ENCODE measurements at places on chromosomes 7 and 10.

GRCh38 chr10:43854007-43854406 is 205.3 kb upstream of the ZNF32 start:
- DNase-seq, result no peak

GRCh38 chr7:113209449-113210203 is 91.3 kb upstream of the SMIM30 start:
- DNase-seq, result no peak

GRCh38 chr7:31234836-31235605 is 105.5 kb downstream of the NEUROD6 start:
- DNase-seq, result no peak

DNA sequence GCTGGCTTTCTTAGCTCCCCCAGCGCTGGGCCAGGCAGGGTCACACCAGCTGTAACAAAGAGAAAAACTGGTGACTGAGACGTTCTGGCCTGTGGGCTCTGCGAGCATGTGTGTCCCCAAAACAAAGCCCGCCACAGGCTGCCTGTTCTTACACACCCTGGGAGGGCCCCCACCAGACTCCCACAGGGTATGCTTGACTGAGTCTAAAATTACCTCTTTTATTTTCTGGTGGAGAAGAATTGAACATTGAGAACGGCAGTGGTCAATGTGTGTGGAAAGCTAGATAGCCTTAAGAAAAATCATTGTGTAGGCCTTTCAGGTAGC is 808 bp downstream of the C10orf71 start:
- no peak for DNase-seq

GRCh38 chr7:116534790-116535189 is 10.0 kb downstream of the CAV1 start:
- no peak for DNase-seq
